ENCODE measurements at places on chromosomes 1 and 21.

DNA sequence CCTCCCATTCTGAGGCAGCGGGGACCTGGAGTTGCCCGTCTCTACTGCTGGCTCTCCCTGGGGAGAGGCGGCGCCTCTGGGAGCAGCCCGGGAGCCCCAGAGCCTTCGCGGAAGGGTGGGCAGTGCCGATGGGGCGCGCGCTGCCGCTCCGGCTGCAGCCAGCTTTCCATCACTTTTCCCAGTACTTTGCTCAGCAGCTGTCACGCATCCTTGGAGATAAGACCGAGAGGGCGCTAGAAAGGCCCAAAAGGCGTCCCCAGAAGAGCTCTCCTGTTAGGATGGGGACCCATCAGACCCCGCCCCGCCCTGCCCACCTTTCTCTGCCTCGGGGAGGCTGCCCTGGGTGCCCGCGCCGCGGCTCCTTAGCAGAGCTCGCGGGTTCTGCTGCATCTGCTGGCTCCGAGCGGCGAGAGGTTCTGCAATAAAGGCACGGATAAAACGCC, 534 bp downstream of the KCNH1 start:
- peak; percentile 55 for DNase-seq

DNA sequence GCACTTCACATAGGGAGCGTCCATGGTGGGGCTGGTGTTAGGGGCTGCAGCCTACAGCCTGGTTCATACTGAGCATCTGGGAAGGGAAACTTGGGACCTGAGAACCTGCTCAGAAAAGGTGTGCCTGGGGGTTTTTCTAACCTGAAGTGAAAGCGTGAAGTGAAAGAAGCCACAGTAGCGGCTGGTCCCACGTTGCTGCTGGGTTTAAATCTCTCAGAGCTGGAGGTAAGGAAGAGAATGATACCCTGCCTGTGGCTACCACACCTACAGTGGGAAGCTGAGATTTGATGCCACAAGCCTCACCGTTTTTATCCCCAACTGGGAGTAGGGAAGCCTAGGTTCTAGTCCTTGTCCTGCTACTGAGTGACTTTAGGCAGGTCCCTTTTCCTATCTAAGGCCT, 21.0 kb upstream of the FUCA1 start:
- DNase-seq = no peak

DNA sequence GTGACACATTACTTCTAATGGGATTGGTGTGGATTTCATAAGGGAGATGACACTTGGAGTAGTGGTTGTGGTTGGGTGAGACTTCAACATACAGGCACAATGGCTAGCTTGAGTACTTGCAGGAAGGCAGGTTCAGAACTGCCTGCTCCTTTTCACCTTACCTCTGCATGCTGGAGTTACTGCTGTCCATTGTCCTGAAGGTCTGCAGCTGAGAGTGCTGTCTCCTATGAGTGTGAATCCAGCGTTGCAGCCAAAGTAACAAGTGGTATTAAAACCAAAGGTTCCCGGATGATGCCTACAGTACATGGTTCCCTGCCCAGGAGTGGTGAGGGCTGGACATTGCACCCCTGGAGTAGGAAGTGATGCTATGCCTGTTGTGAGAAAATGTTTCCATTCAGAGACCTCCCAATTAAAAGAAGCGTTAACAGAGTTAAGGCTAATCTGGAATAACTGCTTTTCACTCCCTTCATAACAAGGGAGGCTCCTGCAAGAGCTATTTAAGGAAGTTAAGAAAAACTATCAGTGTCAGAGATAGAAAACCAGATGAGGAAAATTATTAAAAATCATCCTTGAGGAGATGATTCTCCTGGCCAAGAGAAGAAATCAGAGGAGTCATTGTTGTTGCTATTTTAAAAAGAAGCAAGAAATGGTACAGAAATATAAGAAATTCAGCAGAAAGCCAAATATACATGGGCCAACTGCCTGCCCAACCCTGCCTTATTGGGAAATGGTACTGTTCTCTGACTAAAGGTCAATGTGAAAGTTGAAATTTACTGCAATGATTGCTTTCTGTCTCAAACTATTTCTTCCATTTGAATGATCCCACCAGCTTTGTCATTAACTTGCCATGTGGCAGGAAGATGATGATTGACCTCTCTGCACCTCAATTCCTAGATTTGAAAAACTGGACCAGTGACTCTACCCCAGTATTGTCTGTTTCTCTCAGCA, 9.8 kb upstream of the F5 start:
- no peak for DNase-seq

GRCh38 chr1:81800695-81801650, at the start of gene ADGRL2:
Gene ADGRL2 (plus strand): TSS chr1:81800934. CDS start chr1:81836985, 36,051 bp downstream.
- DNase-seq = peak; percentile 86

- DNase-seq = no peak
These were observed 66.0 kb upstream of the LAPTM5 start for GRCh38 chr1:30823627-30823968.
